Immature natural killer cell (primary cell): ENCODE measurements at places on chromosomes 12 and 14.

DNA sequence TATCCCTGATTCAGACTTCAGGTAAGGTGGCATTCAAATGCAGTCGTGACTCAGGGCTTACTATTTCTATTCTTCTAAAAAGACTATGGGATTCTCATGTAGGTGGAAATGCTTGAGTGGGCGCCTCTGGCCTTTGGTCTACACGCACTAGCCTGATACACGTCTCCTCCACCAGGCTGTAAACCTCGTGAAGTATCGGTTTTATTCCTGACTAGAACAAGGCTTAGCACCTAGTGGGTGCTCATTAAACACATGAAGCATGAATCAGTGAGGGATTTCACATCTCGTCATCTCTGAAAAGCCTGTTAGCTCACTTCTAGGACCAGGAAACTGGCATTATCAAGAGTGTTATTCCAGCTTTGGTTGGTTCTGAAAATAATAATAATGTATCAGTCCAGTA is 17.7 kb upstream of the HNF1A start:
- H3K27me3 ChIP-seq: no peaks in the 10 kb centered on the region
- H3K27ac ChIP-seq: no peak overlapping the region
- H3K36me3 ChIP-seq: no peaks in the 10 kb centered on the region
- no peak for DNase-seq

DNA sequence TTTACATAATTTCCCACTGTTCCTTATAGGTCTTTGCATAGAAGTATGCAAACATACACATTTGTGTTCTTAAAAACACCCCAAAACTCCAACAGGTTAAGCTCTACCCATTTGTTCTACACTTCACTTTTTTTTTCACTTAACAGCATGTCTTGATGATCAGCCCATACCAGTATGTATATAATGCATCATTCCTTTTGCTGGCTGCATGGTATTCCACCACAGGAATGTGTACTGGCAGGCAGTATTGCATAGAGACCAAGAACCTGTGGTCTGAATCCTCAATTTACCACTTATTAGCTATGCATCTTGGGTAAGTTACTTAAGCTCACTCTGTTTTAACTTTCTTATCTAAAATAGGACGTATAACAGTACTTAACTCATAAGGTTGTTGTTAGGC is 65.5 kb downstream of the SAMD4A start:
- no peaks in the 10 kb centered on the region for H3K36me3 ChIP-seq
- no peak overlapping the region for H3K27ac ChIP-seq
- H3K4me1 ChIP-seq: peaks cover 31% of the 10 kb centered on the region

DNA sequence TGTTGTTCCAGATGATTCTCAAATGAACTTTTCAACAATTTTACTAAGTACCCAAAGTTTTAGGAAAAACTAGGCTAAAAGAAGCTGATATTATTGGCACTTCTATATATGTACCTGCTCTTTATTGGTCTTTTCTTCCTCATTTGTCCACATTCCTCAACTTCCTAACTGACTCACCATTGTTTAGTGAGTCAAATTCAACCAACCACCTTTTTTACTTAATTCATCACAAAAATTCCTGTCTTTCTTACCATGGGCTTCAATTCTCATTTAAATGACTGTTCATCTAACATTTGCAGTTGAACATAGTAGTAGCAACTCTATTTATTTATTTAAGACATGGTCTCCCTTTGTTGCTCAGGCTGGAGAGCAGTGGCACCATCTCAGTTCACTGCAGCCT is 47.6 kb upstream of the SLC2A13 start:
- no peak overlapping the region for H3K27ac ChIP-seq
- H3K27me3 ChIP-seq: no peaks in the 10 kb centered on the region
- H3K4me3 ChIP-seq: no peak overlapping the region
- H3K4me1 ChIP-seq: no peaks in the 10 kb centered on the region

GRCh38 chr14:55583942-55584468 is 4.0 kb downstream of the KTN1 start:
- H3K36me3 ChIP-seq: no peaks in the 10 kb centered on the region
- H3K27me3 ChIP-seq: peaks cover 14% of the 10 kb centered on the region
- H3K27ac ChIP-seq: no peak overlapping the region
- no peak for DNase-seq
- peaks cover 42% of the 10 kb centered on the region for H3K4me1 ChIP-seq

GRCh38 chr12:19904819-19905218 is 463.5 kb upstream of the PDE3A start:
- no peaks in the 10 kb centered on the region for H3K4me1 ChIP-seq
- no peak overlapping the region for H3K4me3 ChIP-seq
- no peak overlapping the region for H3K27ac ChIP-seq
- H3K36me3 ChIP-seq: no peaks in the 10 kb centered on the region

- DNase-seq: no peak
- H3K27me3 ChIP-seq: peaks cover 7% of the 10 kb centered on the region
- peak overlapping the region; percentile 85 for H3K4me3 ChIP-seq
- H3K27ac ChIP-seq: no peak overlapping the region
Observed at GRCh38 chr12:24948420-24948756, 513 bp downstream of the BCAT1 start.

GRCh38 chr12:12466157-12466556 is 96.5 kb downstream of the DUSP16 start:
- peaks cover 21% of the 10 kb centered on the region for H3K36me3 ChIP-seq
- H3K4me1 ChIP-seq: peaks cover 23% of the 10 kb centered on the region
- no peaks in the 10 kb centered on the region for H3K27me3 ChIP-seq
- peak overlapping the region; percentile 92 for H3K27ac ChIP-seq
- peak overlapping the region; percentile 20 for H3K4me3 ChIP-seq
- DNase-seq: peak; percentile 57

- H3K27ac ChIP-seq: no peak overlapping the region
- peaks cover 9% of the 10 kb centered on the region for H3K36me3 ChIP-seq
- H3K27me3 ChIP-seq: no peaks in the 10 kb centered on the region
- no peak overlapping the region for H3K4me3 ChIP-seq
Observed at GRCh38 chr12:45737638-45738037, 8.1 kb downstream of the ARID2 start.

- H3K36me3 ChIP-seq: no peaks in the 10 kb centered on the region
- H3K4me1 ChIP-seq: peaks cover 13% of the 10 kb centered on the region
- no peak for DNase-seq
- H3K27me3 ChIP-seq: peaks cover 13% of the 10 kb centered on the region
- no peak overlapping the region for H3K27ac ChIP-seq
Observed at GRCh38 chr14:105528586-105529318, 2.4 kb downstream of the TMEM121 start.

DNA sequence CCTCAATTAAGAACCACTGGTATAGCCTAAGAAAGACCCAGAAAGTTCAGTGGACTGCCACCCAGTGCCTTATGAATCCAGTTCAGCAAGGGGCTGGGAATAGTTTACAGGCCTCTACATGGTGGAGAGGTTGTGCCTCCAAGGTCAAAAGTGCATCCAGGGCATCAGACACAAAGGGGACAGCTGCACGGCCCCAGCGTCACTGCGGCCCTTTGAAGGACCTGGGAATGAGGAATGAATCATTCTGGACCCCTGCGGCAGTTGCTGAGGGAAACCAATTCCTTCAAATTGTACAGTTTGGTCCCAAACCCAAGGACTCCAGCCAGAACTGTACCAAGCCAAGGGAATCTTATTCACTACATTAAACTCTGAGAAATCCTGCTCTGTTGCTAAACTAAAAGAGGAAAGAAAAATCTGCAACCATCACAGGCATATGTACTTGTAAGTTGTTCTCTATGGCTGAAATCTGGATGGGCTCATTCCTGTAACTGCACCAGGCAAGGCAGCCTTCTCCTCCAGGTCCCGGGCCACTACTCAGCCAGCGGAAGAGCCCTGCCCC is 10.9 kb upstream of the NGB start:
- H3K36me3 ChIP-seq: peaks cover 21% of the 10 kb centered on the region
- no peaks in the 10 kb centered on the region for H3K4me1 ChIP-seq
- H3K4me3 ChIP-seq: no peak overlapping the region

GRCh38 chr12:18261273-18261672 is at the start of gene PIK3C2G:
TSS of gene PIK3C2G (plus strand) at chr12:18261518. CDS start at chr12:18282082, 20,564 bp downstream.
- DNase-seq: no peak
- H3K27me3 ChIP-seq: no peaks in the 10 kb centered on the region
- H3K27ac ChIP-seq: no peak within 1 kb of the TSS
- no peaks in the 10 kb centered on the region for H3K36me3 ChIP-seq
- H3K4me1 ChIP-seq: no peaks in the 10 kb centered on the region
- no peak within 1 kb of the TSS for H3K4me3 ChIP-seq

DNA sequence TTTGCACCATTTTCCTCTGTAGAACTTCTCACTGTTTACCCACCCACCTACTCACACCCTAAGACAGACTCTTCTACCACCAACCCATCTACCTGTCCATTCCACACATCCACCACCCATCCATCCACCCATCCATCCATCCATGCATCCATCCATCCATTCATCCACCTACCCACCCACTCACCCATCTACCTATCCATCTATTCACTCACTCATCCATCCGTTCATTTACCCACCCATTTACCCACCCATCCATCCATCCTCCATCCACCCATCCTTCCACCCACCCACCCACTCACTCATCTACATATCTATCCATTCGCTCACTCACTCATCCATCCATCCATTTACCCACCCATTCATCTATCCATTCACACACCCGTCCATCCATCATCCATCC is 15.1 kb downstream of the PLBD2 start:
- no peak overlapping the region for H3K4me3 ChIP-seq
- H3K27ac ChIP-seq: no peak overlapping the region
- H3K27me3 ChIP-seq: no peaks in the 10 kb centered on the region
- peaks cover 16% of the 10 kb centered on the region for H3K36me3 ChIP-seq
